ENCODE measurements at places on chromosomes 16 and 17.

DNA sequence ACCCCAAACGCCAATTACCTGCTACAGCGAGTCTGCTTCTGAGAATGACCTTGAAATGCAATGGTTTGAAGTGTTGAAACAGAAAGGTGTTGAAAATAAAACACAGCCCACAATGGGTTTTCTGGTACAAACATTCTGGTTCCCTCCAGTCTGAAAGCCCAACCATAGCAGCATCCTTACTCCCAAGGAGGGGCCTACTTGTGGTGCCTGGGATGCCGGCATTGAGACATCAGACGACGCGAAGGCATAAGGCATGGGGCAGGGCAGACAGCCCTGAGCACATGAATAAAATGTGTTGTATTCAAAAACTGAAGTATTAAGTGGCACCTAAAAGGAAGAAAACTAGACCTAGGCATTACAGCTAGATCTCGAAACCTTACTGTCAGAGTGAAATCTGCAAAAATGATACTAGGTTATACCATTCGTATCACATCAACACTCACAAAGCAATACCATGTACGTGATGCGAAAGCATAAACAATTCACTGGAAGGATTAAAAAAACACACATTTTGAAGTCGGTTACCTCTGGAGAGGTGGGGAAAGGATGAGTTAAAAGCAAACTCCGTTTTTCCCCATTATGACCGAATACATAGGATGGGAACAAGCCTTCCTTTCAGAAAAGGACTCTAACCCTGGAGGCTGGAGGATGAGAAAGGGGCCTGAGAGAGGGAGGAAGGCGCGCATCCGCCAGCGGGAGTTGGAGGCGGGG lies 702 bp downstream of the NUDT21 start:
- no peak for DNase-seq

DNA sequence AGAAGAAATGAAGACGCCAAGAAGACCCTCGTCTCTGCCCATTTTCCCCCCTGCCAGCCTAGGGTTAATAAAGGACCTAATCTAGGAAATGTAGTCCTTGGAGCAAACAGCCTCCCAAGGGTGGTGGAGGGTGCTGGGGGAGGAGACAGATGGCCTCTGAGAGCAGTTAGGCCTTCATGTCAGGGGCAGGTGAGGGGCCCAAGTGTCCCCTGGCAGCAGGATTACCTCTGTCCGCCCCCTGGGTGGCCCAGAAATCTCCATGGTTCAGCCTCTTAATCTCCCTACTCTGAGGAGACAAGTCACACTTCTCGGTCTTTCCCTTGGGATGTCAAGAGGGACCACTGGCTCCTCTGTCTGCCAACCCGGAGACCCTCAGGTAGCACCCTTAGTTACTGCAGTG lies 365.4 kb upstream of the TNRC6C start:
- no peak for DNase-seq

DNA sequence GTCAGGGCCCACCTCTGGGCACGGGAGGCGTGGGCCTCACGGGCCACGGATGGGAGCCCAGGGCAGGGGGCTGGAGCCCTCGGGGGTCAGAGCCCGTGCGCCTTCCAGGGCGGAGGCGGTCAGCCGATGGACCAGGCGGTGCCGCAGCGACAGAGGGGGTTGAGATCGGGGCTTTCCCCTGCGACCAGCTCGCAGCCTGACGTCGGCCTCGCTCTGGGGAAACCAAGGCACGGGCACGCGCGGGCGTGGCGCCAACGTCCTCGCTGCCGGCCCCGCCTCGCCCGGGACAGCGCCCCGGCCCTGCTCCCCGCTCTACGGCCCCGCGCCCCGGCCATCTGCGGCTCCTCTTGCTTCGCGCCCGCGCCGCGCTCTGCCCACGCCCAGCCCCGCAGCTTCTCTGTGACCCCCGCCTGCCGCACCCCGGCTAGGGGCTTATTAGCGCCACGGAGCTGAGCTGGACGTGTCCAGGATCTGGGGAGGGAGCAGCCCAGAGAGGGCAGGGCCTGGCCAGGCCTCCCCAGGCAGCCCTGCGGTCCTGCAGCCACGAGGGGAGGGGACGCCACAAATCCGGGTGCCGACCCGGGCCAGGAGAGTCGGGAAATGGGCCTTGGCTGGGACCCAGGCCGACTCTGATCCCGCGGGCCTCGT lies 13.5 kb downstream of the ACTG1 start:
- no peak for DNase-seq

DNA sequence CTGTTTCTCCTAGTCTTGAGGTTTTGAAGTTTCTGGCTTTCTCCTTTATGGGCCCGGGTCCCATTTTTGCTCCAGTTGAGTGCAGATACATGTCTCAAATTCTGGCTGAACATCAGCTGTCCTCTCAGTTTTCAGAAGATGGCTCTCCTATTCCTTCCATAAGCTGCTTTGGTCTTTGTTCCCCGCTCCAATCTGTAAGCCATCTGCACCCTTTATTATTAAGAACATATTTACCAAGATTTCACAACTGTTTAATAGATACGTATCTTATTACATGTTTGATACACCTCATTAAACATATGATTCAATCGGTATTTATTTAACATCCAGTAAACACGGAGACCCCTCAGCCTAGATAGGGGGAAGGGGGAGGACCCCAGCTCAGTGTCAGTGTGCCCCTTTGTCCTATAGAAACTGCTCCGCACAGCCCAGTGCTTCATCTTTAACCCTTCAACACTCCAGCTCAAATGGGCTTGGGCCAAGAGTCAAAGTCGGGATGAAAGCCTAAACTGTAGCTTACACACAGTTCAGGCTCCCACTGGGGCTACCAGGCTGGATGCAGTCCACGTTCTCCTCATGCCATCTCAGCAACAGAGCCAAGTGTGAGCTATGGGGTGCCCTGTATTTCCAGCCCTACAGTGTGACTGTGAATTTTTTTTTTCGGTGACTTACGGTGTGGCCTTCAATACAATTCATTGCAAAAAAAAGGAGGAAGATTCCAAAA lies 166.0 kb upstream of the ZFHX3 start:
- DNase-seq, result no peak

DNA sequence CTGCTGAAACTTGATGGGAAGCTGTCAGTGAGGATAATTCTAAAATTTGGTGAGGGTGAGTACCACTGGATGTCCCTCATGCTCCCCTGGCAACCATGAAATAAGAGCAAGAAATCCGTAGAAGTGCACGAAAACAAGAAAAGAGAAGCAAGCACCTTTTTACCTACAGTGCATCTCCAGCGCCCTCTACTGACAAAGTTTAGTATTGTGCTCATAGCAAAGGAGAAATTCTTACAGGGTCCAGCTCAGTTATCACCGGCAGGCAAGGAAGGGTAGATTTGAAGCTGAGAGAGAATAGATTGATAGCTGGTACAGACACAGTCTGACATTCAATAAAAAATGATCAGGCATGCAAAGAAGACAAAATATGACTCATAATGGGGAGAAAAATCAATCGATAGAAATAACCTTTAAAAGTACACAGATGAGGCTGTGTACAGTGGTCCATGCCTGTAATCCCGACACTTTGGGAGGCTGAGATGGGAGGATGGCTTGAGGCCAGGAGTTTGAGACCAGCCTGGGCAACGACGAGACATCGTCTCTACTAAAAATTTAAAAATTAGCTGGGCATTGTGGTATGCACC lies 28.3 kb upstream of the TEX2 start:
- no peak for DNase-seq

- DNase-seq, result no peak
Observed at GRCh38 chr17:3049705-3050295, 13.6 kb downstream of the OR1D5 start.

DNA sequence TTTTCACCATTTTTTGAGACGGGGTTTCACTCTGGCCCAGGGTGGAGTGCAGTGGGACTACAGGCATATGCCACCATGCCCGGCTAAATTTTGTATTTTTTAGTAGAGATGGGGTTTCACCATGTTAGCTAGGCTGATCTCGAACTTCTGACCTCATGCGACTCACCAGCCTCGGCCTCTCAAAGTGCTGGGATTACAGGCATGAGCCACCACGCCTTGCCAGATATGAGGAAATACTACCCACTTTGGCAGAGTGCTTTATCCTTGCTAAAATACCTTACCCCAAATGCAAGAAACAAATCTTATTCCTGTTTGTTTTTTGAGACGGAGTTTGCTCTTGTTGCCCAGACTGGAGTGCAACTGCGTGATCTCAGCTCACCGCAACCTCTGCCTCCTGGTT lies 62.9 kb upstream of the MGAT5B start:
- no peak for DNase-seq

- DNase-seq, result no peak
Observed at GRCh38 chr17:79666111-79666510, 55.3 kb upstream of the RBFOX3 start.

DNA sequence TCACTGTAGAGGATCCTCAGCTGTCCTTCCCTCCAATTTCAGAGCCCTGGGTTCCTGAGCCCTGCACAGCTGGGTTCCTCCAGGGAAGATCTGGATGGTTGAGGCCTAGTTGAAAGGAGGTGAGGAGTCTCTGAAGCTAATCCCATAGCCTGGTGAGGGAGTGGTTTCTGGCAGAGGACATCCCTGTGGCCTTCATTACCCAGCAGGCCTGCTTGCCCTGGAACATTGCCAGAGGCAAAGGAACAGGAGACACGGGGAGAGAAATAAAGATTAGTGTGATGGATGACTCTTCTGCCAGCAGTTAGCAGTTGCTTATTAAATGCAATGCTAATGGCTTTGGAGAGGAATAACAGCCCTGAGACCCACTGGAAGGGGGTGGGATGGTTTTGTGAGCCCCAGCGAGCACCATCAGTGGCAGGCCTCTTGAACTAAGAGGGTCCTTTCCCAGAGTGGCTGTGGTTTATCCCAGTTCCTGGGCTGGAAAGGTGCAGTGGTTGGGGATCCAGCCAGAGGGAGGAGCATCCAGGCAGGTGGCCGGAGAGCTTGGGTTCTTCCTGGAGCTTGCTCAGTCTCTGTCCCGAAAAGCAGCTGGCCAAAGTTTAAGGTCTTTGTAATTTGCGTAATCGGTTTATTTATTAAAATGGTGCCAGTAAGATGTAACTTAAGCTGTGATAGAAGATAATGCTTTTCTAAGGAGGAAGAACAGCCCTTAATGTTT lies 209.7 kb downstream of the CCDC182 start:
- no peak for DNase-seq

DNA sequence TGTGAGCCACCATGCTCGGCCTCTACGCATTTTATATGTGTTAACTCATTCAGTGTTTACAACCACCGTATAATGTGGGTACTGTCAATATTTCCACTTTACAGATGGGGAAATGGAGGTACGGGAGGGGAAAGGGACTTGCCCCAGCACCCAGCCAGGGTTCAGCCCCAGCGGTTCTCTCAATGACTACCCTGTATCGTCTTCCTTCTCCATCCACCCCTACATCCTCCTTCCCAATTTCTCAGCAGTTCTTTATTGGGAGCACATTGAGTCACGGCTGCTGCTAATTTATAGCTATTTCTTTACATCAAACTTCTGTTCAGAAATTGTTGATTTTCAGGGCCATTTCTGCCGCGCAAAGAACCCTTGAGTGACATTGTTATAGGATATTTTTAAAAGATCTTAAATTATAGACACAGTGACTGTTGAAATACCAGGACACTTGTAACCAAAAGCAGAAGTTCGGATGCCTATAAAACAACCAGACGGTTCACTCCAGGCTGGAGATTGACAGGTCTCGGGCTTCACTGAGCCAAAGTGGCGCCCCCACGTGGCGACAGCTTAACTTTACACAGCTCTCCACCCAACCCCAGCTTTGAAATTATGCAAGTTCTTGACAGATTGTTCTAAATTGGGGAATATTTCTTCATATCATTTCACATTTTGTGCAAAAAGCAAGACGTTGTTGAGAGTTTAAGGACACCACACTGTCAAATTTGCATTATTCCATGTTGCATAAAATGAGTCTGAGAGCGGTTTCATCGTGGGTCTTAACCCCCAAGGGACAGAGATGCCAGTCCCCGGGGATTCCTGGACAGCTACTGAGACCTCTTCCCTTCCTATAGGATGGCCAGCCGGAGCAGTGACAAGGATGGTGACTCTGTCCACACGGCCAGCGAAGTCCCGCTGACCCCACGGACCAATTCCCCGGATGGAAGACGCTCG lies 11.8 kb downstream of the SYT17 start:
- DNase-seq, result peak; percentile 63

DNA sequence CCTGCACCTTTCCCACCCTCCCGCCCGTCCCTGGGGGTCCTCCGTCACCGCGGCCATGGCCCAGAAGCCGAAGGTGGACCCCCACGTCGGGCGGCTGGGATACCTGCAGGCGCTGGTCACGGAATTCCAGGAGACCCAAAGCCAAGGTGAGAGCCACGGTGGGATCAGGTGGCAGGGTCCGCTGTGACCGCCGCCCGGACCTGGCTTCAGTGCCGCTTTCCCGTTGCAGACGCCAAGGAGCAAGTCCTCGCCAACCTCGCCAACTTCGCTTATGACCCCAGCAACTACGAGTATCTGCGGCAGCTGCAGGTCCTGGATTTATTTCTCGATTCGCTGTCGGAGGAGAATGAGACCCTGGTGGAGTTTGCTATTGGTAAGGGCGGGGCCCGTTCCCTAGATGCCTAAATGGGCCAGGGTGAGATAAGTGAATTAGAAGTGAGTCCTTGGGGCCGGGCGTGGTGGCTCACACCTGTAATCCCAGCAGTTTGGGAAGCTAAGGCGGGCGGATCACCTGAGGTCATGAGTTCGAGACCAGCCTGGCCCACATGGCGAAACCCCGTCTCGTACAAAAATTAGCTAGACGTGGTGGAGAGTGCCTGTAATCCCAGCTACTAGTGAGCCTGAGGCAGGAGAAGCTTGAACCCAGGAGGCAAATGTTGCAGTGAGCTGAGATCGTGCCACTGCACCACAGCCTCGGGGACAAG lies 617 bp downstream of the ARMC7 start:
- DNase-seq, result no peak

- DNase-seq, result no peak
Observed at GRCh38 chr16:1299012-1299867, 10.2 kb upstream of the UBE2I start.

DNA sequence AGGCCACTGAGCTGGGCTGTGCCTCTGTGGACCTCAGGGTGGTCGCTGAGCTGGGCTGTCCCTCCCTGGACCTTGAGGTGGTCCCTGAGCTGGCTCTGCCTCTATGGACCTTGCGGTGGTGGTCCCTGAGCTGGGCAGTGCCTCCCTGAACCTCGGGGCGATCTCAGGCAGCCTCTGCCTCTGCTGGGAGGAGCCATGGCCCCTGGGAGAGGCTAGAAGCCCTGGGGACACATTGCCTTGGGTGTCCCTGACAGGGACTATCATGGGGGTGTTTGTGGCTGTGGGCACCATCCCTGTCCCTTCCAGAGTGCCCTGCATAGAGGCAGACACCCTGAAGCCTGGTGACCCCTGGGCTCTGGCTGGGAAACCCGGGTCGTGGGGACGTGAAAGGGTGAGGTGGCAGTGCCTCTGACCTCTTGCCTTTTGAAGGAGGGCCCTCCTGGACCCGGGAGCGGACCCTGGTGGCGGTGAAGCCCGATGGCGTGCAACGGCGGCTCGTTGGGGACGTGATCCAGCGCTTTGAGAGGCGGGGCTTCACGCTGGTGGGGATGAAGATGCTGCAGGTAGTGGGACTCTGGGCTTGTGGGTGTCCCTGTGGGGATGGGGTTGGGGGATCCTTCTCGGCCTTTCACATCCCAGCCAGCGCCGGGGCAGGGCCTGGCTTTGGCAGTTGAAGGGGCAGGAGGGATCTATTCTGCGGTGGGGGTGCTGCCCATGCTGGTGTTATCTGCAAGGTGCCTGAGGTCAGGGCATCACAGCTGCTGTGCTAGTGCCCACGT lies 1.8 kb downstream of the NME4 start:
- DNase-seq, result no peak
